ENCODE measurements at places on chromosomes 1 and 21.

GRCh38 chr1:204384636-204385352 is 25.1 kb upstream of the PLEKHA6 start:
- peak; percentile 18 for DNase-seq

GRCh38 chr1:1423245-1423597 is 2.1 kb upstream of the ANKRD65 start:
- DNase-seq = no peak

DNA sequence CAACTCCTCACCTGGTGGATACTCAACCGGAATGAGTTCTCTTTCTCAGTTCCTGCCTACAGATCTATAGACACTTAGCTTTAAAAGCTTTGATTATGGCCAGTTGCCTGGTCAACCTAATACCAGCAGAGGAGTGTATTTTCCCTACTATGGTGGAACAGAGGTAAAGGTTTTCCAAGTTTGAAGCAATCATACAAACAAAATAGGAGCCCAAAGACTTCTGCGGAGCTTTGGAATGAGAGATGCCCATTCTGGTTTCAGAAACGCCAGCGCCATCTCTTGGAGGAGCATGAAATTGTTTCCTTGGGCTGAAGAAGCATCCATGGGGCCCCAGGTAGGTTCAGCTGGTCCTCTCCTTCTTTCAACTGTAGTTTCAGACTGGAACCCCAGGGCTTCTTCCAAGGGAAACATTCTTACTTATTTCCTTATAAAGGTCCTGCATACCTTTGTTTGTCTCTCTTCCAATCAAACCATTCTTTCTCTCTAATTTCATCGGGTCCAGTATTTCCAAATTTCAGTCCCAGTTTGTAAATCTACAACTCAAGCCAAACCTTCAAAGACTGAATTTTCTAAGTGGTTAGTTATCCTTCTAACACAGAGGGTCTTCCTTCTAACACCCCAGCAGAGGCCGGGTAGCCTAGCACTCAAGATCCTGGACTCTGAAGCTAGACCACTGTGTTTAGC is 95.9 kb downstream of the KCNJ15 start:
- DNase-seq = peak; percentile 12

GRCh38 chr1:3504151-3504821 is 49.8 kb downstream of the ARHGEF16 start:
- peak; percentile 28 for DNase-seq

GRCh38 chr1:198467907-198468306 is 72.6 kb downstream of the ATP6V1G3 start:
- DNase-seq = no peak

GRCh38 chr1:44655609-44656008 is 18.7 kb downstream of the TMEM53 start:
- DNase-seq = no peak

GRCh38 chr1:244968881-244969280 is 104.5 kb upstream of the HNRNPU start:
- no peak for DNase-seq

DNA sequence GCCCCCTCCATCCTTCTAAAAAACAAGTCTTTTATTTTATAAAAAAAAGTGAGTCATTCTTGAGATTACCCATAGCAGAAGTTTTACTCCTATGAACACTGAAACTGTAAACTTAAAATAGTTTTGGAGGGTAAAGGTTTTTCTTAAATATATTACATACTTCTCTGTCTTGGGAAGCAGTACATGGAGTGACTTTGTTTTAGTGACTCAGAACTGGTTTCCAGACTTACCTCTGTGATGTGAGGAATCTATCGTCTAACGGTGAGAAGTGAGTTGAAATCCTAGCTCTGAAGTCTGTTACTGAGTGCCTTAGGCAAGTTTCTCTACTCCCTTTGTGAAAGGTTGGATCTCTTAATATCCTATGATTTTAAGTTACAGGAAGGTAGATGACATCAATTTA is 176.3 kb upstream of the POU3F1 start:
- no peak for DNase-seq

DNA sequence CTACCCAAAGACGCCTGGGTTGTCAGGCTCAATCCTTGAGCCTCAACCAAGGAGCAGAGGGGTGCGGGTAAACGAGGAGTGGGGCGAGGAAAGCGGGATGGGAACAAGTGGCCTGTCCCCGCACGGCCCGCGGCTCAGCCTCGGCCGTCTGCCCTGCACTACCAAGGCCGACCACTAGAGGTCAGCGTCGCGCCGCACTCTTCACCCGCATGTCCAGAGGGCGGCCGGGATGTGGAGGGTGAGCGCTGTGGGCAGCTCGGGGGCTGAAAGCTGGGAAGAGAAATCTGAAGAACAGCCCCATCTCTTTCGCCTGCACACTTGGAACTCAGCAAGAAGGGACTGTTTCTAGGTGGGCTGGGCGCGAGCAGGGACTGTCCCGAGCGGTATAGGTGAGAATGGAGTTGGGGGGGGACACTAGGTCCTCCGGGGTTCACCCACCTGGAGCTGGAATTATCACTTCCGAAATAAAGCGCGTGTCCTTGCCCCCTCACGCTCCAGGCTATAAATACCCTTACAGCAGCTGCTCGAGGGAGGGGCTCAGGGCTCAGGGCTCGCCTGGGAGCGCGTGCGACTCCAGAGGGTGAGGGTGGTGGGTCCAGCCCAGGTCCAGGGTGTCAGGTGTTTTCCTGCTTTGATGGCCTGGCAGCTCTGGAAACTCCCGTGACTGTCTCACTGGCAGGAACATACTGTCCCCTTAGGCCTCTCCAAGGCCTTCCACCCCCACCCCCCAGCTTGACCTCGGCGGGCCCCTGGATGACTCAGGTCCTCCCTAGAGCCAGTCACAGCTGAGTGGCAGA is 9.8 kb downstream of the SLC30A2 start:
- no peak for DNase-seq

- no peak for DNase-seq
These were observed 575.9 kb upstream of the PBX1 start for GRCh38 chr1:163983097-163983496.

DNA sequence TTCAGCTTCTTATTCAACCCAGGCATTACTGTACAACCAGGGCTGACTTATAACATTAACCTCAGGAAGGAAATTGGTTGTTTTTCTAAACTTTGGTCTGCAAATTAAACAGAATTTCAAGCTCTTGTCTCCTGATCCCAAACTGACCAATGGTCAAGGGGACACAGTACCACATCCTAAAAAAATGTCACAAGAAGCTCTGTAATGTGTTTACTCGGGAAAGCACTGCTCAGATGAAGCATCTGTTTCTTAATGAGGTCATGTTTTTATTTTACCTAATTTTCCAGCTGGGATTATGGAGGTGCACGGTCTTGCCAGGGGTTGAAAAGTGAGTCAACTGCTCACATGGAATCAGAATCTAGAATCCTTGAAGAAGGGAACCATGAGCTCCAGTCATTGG is 18.7 kb downstream of the ADAMTS5 start:
- DNase-seq = no peak

- no peak for DNase-seq
These were observed 2.6 kb downstream of the CAPN8 start for GRCh38 chr1:223662943-223663342.

- DNase-seq = no peak
These were observed 4.9 kb downstream of the SMYD2 start for GRCh38 chr1:214285610-214286440.

DNA sequence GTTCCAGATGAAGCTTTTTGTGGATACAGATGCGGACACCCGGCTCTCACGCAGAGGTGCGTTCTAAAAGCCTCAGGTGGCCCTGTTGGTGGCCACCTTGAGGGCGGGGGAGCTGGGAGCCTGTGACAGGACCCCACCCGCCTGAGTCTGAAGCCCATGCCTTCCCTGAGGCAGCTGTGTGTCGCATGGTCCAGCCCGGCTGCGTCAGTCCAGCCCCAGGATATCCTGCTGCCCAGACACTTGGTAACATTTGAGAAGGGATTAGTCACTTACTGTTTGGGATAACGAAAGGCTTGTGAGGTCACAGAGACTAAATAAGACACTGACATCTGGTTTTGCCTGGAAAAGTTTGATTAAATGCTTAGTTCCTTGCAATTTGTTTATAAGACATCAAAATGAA is 68.9 kb downstream of the UCK2 start:
- DNase-seq = no peak

DNA sequence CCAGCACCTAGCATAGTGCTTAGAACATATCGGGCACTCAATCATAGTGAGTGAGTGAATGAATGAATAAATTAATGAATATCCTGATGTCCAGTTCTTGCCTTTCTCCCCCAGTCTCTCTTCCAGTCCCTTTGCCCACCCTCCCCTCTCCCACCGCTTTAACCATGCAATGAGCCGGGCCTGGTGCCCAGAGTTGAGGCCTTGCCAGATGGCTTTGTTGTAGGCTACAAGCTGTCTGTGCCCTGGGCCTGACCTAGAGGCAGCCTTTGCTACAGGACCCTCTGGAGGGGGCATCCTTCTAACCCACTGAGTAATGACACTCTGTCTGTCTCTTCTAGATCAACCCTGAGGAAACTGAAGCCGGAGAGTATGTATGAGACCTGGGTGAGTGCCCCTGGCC is 6.9 kb downstream of the CASQ1 start:
- no peak for DNase-seq

DNA sequence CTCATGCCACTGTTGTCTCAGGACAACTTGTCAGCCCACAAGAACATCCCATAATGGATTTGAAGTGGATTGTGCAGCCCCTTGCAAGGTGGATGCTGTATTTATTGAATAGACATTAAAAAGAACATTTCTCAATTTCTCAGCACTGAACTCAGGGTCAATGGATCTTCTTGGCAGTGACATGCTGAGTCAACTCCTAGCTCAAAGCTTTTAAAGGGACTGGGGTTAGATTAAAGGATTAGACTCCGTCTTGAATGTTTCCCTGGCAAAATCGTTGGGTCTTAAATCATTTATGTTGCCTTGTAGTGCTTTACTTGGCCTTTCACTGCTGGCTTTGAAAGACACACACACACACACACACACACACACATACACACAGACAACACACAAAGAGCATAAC is 221.6 kb upstream of the PBX1 start:
- no peak for DNase-seq

GRCh38 chr1:204997591-204998355 is 45.2 kb upstream of the CNTN2 start:
- no peak for DNase-seq

- no peak for DNase-seq
These were observed 14.0 kb downstream of the WNT3A start for GRCh38 chr1:228020686-228021354.

GRCh38 chr21:33849834-33850233 is 65.8 kb downstream of the ATP5PO start:
- no peak for DNase-seq

DNA sequence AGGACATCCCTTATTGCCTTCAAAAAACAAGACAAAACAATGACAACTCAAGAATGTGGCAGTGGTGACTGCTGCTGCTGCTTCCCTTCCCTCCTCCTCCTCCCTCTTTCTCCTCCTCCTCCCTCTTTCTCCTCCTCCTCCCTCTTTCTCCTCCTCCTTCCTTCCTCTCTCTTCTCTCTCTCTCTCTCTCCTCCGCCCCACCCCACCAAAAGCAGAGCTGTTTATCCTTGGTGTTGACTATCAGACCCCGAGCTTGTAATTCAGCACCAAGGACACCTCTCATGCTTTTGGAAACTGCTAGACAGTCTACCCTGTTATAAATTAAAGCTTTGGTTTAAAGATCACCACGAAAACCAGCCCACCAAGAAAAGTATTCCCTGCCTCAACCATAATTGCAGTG is 72.4 kb upstream of the IFNAR2 start:
- no peak for DNase-seq

- no peak for DNase-seq
These were observed 26.2 kb downstream of the UBIAD1 start for GRCh38 chr1:11299225-11299574.

GRCh38 chr21:44527983-44528633 is 11.9 kb downstream of the KRTAP10-1 start:
- no peak for DNase-seq

DNA sequence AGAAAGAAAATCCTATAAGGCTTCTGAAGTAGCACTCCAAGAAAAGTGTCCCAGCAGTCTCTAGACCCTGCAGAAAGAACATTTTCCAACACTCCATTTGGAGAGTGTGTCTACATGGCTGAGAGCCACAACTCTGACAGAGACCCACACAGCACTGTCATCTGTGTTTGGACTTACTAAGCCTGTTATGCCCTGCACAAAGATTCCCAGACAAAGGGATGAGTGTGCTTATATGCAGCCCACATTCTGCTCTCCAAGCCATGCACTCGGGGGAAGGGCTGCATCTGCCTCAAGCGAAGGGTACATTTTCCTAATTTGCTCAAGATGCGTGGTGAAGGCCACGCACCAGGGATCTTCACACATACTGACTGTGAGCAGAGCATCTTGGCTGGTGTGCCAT is 24.4 kb upstream of the SLAMF6 start:
- no peak for DNase-seq

GRCh38 chr1:114126261-114127095 is 27.2 kb downstream of the SYT6 start:
- DNase-seq = peak; percentile 18

- DNase-seq = no peak
These were observed 16.9 kb downstream of the URB2 start for GRCh38 chr1:229642970-229643369.

DNA sequence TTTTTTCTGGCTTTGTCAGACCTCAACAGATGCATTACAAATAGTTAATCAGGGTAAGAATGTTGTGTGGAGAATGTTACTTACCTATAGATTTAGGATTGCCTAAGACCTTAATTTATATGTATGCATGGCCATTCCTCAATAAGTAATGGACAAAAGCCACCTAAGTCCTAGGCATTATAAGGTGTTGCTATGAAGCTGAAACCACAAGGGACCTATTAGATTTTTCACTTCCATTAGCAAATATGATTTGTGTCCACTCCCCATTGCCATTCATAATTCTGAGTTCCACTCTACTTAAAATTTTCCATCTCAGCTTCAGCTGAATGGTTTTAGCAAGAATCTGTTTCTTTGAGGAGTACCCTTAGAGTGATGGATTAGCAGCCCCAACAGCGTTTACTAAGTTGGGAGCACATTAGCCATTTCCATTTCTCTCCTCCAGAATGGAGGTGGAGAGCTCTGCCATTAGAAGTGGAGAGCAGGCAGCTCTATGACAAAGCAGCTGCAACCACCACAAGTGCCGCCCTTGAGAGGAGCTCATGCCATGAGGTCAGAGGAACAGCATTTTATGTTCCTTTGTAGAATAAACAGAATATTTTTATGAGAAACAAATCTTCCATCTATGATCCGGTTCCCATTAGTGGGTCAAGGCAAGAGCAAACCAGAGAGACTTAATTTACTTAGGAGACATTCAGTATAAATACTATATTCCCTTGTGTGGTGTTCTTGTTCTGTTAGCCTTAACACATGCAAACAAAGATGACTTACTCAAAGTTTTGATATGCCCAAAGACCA is 28.9 kb upstream of the C1orf87 start:
- DNase-seq = no peak

- DNase-seq = no peak
These were observed 1.8 kb downstream of the ARPC5 start for GRCh38 chr1:183633676-183634343.

- DNase-seq = peak; percentile 40
These were observed 31.5 kb upstream of the CD1D start for GRCh38 chr1:158149175-158149574.
